ENCODE measurements at places on chromosomes 1 and 21.

- peak; percentile 79 for DNase-seq
Observed at GRCh38 chr1:102942324-102942723, 166.0 kb downstream of the COL11A1 start.

DNA sequence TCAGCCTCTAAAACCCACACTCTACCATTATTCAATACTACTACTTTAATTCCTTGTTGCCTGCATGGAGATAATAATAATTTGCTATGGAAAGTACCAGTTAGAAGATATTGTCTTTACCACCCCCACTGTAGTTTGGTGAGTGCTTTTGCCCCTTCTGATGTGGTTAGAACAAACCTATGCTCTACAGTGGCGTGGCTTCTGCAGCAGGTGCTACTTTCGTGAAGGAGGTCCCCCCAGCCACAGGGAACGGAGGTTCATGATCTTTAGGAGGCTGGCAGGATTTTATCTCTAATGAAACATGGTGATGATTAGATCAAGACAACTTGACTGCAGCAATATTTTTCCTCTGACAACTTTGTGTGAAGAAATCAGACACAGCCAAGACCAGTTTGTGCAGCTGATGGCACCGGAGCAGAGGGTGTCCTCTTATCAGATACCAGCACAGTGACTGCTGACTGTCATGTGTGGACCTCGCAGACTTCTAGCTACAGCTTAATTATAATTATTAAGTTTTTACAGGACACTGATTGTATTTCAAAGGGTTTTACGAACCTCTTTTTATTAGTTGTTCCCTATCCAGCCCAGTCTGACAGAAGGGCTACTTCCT lies 10.7 kb upstream of the TCHH start:
- no peak for DNase-seq

- DNase-seq: peak; percentile 27
Observed at GRCh38 chr1:247390116-247390791, 25.7 kb upstream of the NLRP3 start.

GRCh38 chr1:169309178-169310166 lies 58.1 kb downstream of the NME7 start:
- no peak for DNase-seq

DNA sequence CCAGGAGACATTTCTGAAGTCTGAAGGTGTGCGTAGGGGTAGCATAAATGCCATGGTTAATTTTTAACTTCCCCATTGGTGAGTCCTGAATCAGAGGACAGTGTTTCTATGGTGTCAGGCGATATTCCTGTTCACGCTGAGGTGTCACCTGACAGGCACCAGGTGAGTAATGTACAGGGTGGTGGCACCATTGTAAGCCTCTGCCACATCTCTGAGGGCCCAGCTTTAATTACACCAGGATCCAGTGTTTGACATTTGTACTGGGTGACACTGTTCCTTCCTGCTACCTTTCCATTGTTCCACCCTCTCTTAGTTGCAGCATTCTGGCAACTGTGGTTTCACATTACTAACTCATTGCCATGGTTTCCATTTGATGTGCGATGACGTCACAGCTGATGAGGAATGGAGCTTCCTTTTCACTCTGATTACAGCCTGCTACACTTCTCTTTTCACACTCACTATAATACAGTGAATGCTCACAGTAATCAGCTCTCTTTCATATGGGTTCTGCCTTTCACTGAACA lies 40.6 kb upstream of the MARK1 start:
- peak; percentile 51 for DNase-seq

DNA sequence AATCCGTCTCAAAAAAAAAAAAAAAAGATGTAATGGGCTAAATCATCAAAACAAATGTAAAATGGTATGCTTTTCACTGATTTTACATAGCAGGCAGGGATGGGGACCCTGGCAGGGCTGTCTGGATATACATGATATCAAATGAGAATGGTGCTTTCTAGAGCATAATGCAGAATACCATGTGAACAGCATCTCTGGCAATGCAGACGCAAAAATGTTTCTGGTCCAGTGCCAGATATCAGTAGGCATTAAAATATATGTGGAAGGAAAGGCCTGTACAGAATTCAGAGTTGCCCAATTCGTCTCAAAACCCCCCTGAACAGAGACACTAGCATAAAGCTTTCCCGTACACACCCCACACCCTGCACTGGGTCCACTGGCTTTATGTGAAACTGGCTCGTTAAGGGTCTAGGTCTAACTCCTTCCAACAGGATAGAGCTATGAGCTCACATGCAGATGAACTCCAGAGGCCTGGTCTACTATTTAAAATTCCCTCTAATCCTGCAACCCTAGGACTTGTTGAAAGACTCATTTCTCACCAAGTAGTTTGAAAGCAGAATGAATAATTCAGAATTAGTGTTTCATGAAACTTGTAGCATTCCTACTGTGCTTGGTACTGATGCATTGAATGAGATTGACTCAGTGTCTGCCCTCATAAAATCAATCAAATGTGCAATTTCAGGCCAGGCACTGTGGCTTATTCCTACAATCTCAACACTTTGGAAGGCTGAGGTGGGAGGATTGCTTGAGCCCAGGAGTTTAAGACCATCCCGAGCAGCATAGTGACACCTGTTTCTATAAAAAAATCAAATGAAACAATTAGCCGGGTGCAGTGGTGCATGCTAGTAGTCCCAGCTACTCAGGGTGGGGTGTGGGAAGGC lies 2.6 kb upstream of the MYSM1 start:
- DNase-seq: no peak

- DNase-seq: no peak
Observed at GRCh38 chr1:208206092-208206698, 38.0 kb downstream of the PLXNA2 start.

DNA sequence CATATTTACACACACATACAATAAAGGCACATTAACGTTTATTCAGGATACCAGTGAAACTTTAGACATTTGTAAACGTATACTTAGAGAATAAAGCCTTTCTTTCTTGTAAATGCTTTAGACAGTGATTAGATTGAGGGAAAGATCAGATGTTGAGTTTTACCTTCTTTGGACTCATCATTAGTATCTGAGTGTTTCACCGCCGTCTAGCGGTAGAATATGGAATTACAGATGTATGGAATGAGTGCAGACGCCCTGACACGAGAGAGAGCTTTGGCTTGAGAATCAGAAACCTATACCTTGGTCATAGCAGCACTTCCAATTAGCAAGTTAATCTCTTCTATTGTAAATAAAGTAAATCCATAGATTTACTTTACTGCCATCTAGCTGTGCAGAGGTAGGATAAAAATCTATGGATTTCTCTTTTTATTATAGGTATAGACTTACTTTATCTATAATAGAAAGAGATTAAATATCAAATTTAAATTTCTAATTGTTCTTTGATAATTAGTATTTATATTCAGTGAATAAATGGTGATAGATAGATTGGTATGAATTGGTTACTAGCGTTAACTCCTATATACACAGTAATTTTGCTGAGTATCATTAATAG lies 12.6 kb downstream of the FLG2 start:
- peak; percentile 18 for DNase-seq

GRCh38 chr1:13517193-13517812 lies 3.5 kb upstream of the LRRC38 start:
- no peak for DNase-seq

- DNase-seq: no peak
Observed at GRCh38 chr1:198162091-198162767, 5.4 kb downstream of the NEK7 start.

DNA sequence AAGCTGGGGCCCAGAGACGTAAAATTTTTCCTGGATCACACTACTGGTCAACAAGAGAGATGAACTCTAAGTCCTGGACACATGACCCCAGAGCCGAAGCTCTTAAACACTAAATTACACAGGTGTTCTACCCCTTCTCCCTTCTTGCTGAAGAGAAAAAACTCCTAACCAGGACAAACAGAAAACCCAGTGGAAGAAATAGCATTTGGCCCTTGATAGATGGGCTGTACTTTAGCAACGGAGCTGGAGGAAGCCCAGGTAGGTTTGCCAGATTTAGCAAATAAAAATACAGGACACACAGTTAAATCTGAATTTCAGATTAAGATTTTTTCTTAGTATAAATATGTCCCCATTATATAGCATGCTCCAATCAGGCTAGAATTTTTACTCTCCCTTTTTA lies 72.7 kb downstream of the DIRAS3 start:
- DNase-seq: no peak

DNA sequence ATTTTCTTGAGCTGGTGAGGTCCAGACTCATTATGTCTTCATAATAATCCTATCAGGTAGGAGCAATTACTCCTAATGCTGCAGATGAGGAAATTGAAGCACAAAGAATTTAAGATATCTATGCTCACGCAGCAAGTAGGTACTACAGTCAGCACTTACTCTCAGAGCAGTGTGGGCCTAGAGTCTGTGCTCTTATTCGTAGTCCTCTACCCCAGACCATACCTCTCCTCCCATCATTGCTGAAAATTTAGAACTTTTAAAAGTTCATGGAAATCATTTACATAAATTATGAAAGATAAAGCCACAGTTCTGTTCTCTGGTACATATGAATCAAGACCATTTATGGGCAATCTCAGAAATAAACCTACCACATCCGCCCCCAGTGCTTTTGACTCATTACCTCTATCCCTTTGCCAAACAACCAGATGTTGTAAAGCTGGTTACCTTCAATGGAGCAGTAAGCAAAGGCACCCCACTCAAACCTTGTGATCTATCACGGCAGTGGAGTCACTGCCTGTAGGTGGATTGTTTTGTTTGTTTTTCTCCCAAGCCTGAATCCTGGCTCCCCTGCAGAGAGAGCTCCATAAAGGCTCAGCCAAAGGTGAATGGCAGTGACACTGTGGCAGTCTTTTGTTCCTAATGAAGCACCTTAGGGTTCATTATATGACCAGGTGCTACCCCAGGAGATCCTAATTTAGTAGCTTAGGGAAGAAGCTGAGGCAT lies 20.9 kb upstream of the MAN1A2 start:
- DNase-seq: peak; percentile 70

- no peak for DNase-seq
Observed at GRCh38 chr1:167084757-167085156, 5.4 kb downstream of the GPA33 start.

DNA sequence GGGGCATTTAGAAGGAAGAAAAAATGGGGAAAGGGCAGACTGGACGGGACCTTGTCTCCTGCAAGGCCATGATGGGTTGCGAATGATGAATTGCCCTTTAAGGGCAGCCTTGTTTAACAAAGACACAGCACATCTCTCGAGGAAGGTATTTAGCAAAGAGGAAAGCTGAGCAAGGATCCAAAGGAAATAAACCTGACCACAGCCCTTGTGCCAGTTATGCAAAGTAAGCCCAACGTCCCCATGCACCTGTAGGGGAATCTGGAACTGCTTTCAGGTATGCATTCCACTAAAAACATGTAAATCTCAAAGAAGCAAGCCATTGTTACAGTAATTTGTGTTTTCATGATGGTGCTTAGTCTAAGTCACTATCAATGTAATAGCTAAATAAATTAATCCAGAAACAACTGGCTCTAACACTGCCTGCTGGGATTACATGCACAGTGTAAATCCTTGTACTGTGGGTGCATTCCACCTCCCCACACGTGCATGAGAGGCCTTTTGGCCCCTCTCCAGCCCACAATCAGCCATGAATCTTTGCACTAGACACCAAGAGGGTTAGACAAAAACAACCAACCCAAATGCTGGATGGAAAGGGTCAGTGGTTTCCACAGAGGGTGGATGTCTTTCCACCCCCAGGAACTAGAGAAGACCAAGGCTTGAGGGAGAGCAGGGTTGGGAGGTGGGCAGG lies 228.8 kb upstream of the KAZN start:
- no peak for DNase-seq

DNA sequence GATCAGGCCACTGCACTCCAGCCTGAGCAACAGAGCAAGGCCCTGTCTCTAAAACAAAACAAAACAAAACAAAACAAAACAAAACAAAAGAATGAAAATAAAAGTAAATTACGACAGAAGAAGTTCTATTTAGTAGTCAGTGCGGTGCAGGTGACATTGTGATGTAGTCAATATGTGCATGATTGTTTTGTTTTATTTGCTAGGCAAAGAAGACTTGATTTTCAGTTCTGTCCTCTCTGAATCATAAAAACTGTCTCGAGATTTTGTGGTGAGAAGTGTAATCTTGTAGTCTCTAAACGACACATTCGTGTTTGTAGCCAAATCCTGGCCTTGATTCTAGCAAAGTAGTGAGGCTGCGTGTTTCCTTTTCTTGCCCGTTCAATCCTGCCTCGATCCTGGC lies 23.5 kb downstream of the PEX14 start:
- no peak for DNase-seq

DNA sequence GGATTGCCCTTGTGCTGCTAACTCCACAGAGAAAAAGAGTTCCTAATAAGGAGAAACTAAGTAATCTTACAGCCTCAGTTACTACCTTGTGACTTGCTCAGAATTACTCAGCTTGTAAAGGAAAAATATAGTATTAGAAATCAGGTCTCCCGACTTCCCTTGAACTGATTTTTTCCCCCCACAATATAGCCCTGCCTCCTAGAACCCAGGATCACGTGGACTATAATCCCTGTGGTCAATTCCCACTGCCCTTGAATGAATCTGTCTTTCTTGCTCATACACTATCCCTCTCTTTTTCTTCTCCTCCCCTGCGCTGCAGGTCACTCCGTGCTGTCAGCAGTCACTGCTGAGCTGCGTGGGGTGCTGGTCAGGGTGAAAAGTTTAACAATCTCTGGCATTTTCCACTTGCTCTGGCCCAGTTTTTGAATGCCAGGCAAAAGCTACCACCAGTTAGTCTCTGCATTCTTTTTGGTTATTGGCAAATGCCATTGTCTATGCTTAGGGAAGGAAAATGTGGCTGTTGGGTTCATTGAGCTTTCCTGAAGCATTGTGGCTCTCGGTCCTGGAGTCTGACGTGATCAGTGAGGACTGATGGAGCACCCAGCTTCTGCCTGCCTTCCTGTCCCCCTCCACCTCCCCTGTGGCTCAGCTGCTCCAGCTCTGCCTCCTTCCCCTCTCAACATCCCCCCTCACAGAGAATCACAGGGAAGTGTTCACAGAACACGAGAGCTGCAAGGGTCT lies 1.9 kb upstream of the MYOC start:
- peak; percentile 65 for DNase-seq

GRCh38 chr1:201771466-201771865 lies 57.5 kb upstream of the IPO9 start:
- peak; percentile 76 for DNase-seq
